ENCODE measurements at places on chromosomes 7 and 10.

DNA sequence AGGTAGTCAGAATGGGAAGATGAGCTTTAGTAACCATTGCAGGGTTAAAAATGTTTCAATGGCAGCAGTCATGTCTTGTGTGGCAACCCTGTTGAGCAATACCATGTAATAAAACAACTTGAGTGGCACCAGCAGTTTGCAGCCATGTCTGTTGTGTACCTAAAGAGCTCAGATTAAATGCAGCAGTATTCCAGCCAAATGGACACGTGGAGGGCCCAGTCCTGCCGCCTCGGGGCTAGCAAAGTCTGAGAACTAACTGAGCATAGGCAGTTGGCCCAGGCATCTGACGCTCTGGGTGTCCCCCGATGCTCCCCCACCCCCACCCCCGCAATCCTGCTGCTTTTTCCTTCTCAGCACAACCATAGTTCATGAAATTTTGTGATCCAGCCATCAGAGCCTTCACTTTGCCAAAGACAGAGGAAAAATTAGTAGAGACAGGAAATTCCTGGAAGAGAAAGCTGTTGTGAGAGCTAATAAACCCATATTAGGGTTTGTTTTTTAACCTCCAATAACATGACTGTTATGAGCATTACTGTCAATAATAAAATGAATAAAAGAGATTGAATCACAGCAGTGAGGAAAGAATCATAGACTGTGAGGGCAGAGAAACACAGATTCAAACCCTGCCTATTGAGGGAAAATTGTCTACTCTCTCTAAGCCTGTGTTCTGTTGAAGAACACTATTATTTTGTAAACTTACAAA, 220.6 kb upstream of the RHOBTB1 start:
- no peak for DNase-seq

DNA sequence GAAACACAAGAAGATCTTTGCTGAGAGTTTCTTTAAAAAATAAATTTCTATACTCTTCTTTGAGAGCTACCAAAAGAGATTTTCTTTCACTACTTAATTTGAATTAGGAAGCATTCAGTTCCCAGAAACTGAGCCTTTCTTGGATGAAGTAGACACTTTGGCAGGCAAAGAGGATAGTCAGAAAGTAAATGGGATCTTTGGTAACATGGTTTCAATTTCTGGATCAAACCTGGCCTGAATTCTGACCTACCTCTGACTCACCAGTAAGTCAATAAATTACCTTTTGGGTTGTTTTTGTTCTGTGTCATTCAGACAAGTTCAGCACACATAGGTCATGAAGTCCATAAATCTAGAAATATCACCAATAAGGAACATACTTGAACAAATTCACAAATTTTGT, 26.8 kb upstream of the CABCOCO1 start:
- no peak for DNase-seq

GRCh38 chr7:77208416-77208815, 8.8 kb upstream of the FGL2 start:
- no peak for DNase-seq

DNA sequence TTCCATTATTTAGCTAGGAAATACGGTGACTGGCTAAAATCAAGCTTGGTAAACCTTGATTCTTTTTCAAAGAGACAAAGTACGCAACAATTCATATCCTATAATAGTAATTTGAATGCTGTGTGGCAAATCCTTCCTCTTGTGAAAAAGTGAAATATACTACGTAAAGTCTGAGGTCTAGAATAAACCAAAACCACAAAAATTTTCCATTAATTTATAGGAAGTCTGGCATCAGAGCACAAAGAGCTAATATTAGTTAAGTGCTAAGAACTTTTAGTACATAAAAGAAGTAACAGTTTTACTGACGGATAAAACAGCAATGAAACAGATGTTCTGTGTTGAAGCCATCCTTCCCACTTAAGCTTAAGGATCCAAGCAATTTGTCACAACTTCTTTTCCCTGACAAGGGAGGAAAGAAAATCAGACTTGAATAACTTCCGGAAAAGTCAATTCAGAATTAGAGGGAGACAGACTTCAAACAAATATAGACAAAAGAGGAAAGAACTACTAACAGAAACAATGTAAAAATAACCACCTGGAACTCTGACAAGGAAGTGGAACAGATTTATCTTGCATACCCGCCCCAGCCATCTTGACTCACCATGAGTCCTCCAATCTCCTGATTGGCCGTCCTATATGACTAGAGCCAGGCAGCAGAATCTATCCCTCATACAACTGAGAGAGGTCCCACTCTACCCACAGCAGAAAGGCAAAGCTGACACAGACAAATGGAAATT, 34.6 kb downstream of the RHEB start:
- DNase-seq: no peak

DNA sequence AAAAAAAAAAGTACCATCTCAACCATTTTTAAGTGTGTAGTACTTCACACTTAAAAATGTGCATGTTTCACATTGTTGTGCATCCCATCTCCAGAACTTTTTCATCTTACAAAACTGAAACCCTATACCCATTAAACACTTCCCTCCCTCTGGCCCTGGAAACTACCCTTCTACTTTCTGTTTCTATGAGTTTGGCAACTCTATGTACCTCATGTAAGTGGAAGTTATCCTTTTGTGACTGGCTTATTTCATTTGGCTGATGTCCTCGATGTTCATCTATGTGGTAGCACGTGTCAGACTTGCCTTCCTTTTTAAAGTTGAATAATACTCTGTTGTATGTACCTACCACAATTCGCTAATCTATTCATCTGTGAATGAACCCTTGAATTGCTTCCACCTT, 12.2 kb downstream of the KCNMA1 start:
- DNase-seq: no peak

GRCh38 chr7:116977172-116977571, 23.9 kb downstream of the ST7 start:
- no peak for DNase-seq

DNA sequence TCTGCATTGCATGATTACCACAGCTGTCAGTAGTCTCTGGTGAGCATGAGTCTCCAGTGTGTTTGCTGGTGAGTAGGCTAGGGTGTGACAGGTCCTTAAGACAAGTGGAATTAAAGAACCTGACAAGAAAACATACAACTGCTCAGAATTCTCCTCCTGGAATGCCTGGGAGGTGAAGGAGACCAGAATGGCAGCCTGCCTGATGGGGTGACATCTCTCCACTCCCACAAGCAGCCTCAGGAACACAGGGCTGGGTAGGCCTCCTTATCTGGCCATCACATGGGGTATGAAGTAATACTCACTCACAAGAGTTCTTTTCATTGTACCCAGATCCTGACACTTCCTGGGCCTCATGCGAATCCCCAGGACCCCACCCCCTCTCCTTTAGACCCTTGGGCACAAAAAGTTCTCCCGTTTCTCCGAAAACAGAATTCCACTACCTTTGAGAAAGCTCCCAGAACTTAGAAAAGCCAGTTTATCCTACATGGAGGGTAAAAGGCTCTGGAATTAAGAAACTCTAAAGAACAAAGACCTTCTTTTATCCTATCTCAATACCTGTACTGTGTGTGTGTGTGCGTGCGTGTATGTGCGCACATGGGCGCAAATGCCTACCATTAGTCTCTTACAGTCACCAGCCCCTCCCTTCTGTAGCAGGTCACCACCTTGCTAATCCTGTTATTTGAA, 33.4 kb upstream of the C1GALT1 start:
- no peak for DNase-seq

DNA sequence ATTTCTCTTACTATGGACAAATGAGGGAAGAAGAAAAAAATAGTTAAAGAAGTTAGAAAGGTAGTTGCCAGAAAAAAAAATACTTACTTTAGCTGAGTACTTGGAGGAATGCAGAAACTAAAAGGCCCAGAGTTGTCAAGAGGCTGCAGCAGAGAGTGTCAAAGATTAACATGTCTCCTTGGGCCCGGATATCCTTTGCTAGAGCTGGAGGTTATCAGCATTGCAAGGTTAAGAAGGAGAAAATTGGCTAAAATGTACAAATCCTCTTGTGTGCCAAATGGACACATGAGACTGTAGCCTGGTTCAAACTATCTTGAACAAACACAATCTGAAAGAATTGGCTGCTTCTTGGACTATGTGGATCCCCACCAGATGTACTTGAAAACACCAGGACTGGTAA, 377.0 kb downstream of the SEMA3D start:
- no peak for DNase-seq

DNA sequence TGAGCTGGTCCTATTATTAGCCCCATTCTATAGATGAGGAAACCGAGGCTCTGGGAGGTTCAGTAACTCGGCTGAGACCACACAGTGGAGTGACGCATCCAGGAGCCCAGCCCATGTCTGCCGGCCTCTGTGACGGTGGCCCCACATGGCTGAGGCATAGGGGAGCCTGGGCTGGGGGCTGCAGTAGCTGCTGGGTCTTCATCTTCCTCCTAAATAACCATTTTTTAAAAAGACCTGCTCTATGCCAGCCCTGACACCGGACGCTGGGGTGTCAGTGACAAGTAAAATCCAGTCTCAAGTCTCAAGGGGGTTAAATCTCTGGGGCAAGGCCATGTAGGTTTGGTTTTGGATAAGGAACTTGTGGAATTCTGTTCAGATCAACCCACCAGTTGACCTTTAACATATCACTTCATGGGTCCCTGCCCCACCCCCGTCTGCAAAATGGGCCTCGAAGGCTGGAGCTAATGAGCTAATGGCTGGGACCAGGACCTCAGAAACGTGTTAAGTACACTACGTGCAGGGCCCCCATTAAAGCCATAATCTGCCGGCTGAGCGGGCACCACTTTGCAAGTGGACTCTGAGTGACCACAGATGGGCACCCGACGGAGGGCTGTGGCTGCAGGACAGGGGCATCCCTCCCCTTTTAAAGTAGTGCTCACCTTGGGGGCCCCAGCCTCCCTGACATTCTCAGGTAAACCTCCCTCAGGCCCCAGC, 136.5 kb upstream of the UNC5B start:
- no peak for DNase-seq

DNA sequence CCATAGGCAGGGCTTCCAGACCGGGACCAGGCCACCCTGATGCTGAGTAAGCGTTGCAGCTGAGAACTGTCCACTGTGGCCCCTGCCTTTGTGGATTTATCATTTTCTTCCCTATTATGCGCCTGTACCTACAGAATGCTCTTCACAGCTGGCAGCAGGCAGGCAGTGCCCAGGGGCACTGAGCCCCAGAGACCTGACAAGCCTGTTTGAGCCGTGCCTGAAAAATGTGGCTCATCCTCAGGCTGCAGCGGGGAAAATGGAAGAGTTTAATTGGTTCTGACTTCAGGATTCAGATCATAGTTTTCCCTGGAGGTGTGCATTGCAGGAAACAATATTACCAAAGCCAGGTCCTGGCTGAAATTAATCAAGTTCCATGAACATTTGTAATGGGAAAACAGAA, 200.2 kb downstream of the ZNF438 start:
- DNase-seq: no peak

GRCh38 chr7:5689118-5689517, 92.3 kb downstream of the RNF216 start:
- peak; percentile 25 for DNase-seq

DNA sequence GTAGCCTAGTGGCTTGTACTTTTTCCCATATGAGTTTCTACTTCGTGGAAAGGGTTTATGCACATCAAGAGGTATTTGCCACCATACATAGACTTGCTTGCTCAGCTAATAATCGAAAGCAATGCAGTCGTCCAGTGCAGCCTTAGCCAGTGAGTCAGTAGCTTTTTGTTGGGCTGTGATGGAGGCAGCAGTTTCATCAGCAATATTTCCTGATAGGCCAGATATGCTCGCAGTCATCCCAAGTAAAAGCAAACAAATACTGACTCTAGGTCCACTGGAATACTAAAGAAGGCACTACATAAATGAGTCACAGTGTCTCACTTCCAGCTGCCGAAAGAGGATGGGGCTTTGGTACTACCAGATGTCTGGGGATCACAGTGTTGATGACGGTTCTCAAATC, 2.1 kb upstream of the BNIP3 start:
- no peak for DNase-seq

GRCh38 chr7:12422554-12423320, 19.1 kb upstream of the VWDE start:
- no peak for DNase-seq

- DNase-seq: no peak
Measured at GRCh38 chr10:35979116-35979515, 337.0 kb upstream of the FZD8 start.

GRCh38 chr7:34059136-34059828, 153.9 kb downstream of the BMPER start:
- DNase-seq: no peak

GRCh38 chr10:79984851-79985250, 35.9 kb upstream of the SFTPD start:
- no peak for DNase-seq

GRCh38 chr7:51127618-51127904, 189.0 kb downstream of the COBL start:
- no peak for DNase-seq

DNA sequence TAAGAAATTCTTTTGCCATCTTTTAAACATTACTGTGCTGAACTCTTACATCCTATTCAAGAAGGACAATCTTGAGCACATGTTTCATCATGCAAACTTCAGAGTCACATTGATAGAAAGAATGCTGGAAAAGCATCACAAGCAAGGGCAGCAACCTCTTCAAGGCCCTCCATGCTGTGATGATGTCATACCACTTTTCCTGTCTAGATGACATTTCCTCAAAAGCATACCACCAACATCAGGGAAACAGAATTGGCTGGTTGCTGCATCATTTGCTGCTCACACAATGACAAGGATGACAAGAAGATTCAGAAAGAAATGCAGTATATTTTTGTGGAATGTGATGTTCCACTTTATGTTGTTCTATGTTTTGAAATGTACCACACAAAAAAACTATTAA, 37.6 kb downstream of the CYP2C8 start:
- DNase-seq: no peak

GRCh38 chr10:133528845-133529575, 1.8 kb downstream of the CYP2E1 start:
- no peak for DNase-seq
